Activated naive CD4-positive, alpha-beta T cell treated with anti-CD3 and anti-CD28 coated beads for 36 hours (primary cell): ENCODE measurements at places on chromosomes 3 and 15.

DNA sequence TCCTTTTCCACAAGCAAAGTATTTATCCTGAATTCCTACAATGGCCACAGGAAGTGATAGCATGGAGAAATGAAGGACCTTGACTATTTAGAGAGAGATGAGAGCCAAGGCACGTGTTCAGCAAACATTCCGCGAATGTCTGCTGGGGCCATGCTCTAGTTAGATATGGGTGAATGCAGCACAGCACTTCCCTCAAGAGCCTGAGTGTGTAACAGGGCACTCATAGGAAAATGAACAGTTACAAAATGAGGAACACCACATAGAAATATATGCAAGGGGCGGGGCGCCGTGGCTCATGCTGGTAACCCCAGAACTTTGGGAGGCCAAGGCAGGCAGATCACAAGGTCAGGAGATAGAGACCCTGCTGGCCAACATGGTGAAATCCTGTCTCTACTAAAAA lies 406.9 kb downstream of the NR2F2 start:
- DNase-seq = no peak

DNA sequence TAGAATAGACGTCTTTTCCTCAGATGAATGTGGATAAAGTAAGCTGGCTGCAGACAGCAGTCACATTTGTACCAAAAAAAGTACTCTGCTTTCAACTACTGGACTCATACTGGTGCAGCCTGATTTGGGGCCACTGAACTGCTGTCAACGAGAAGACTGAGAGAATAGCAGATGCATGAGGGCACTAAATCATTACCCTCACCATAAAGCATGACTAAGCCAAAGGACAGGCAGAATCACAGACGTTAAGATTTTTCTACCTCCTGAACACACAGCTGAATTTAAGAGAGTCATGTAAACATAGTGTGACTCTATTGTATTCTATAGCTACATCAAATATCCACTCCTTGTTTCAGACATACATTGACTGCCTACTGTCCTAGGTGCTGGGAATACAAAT lies 67.8 kb upstream of the CDAN1 start:
- no peak for DNase-seq

- no peak for DNase-seq
Measured at GRCh38 chr3:197024881-197025735, 4.5 kb downstream of the MELTF start.

DNA sequence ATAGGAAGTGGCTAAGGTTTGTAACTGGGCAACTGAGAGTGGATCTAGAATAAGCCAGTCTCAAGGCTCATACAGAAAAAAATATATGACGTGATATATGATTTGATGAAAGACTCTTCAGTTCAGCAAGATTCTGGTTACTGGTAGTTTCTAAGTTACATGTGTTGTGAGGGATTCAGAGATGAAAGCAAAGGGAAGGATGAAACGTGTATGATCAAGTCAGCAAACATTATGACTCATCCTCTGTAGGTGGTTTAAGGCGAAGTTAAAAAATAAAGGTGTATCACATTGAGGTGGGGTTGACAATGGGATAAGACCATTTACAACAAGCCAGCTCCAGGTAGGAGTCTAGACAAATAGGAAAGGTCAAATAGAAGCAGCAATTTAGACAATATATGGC lies 16.2 kb downstream of the TERC start:
- no peak for DNase-seq

DNA sequence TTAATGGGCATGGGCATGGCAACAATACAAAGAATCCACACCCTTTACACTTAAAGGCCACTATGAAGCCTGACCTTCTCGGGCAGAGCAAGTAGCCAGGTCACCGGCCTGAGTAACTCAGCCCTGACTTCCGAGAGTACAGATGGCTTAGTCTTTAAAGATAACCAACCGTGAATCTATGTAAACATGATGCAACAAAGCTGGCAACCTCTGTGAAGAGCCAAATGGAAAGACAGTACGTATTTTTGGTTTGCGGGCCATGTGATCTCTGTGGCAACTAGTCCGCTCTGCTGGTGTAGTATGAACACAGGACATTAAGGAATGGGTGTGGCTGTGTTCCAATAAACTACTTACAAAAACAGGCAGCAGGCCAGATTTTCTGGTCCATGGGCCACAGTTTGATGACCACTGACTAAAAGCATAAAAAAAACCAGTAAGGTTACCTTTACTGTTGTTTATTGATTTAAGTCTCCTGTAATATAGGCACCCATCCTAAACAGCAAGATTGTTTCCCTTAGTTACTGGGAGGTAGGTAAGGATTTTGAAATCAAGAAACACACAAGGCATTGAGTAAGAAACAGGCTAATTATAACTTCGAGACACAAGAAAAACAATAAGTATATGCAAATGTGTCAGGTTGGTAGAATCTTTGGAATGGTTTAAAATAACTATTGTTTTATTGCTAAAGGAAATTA lies 14.5 kb downstream of the RIOX2 start:
- no peak for DNase-seq

- no peak for DNase-seq
Measured at GRCh38 chr15:92714077-92714476, 58.5 kb upstream of the FAM174B start.

DNA sequence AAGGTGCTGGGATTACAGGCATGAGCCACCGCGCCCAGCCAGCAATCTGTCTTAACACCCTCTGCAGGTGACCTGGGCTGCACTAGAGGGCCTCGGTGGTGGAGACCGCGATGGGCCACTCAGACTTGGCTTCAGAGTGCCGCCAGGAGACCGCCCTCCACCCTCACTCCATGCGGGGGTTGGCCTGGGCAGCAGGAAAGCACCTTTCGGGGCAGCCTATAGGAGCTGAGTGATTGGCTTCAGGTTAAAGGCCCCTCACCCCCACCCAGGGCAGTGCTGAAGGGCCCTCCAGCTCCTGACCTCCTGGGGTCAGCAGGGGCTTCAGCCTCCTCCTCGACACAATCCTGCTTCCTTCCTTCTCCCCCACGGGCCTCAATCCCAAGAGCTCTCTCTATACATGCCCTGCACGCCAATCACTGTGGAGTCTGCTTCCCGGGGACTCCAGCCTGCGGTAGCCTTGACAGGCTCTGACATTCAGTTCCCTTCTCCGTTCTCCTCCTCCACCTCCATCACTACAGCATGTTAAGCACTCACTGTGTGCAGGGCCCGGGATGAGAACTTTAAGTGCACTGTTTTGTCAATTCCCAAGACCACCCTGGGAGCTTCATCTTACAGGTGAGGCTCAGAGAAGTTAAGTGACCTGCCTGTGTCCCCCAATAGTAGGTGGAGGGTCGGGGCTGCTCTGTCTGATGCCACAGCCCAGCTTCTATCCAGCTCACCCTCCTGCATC lies 225.3 kb downstream of the XXYLT1 start:
- DNase-seq = no peak

GRCh38 chr3:53613125-53613524 lies 118.7 kb downstream of the CACNA1D start:
- no peak for DNase-seq

DNA sequence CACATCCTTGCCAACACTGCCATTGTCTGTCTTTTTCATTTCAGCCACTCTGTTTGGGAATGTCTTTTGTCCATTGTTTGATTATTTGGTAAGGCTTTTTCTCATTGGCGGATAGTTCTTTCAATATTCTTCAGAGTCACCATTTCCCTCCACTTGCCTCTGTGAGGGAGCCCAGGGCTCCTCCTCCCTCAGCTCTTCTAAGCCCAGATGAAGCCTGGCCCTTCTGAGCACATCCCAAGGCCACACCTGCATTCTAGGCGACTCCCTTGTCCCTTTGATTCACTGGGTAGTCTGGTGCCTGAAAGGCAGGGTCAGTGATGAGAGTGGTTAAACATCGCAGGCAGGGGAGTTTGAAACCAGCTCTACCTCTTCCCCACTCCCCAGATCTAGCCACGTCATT lies 12.4 kb upstream of the LTF start:
- DNase-seq = no peak

- no peak for DNase-seq
Measured at GRCh38 chr3:5052247-5052646, 69.8 kb upstream of the ARL8B start.

GRCh38 chr3:141218162-141218835 lies 13.3 kb upstream of the PXYLP1 start:
- DNase-seq = no peak

GRCh38 chr15:37934340-37934739 lies at the start of gene TMCO5A:
TSS of gene TMCO5A (plus strand) at chr15:37934640. CDS start at chr15:37936324, 1,684 bp downstream.
- DNase-seq = no peak

GRCh38 chr15:93042211-93042610 lies 46.8 kb downstream of the RGMA start:
- no peak for DNase-seq

DNA sequence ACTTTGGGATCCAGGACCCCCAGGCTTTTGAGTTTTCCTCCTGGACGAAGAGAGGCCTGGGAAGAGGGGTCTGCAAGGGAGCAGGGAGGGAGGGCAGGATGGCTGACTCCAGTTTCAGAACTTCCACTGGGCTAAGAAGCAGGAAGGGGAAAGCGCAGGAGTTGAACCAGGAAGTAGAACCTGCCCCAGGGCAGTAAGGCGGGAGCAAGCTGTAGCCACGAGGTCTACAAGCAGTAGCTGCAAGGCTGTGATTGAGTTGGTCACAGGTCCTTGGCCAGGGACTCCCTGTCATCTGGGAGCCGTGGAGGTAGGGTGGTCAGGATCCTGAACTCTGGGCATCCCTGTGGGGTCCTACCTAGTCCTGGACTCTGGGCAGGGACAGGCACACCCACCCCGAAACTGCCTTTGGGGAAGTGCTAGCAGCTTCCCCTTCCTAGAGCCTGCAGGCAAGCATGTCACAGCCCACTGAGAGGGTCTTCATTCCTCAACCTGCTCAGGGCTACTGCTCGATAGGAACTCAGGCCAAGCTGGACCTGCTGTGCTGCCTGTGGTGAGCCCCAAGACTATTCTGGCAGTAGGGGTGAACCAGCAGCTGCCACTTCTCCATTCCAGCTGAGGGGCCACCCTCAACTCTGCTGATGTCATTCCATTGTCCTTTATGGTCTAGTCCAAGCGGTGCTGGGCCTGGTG lies 5.8 kb upstream of the GNAI2 start:
- no peak for DNase-seq

DNA sequence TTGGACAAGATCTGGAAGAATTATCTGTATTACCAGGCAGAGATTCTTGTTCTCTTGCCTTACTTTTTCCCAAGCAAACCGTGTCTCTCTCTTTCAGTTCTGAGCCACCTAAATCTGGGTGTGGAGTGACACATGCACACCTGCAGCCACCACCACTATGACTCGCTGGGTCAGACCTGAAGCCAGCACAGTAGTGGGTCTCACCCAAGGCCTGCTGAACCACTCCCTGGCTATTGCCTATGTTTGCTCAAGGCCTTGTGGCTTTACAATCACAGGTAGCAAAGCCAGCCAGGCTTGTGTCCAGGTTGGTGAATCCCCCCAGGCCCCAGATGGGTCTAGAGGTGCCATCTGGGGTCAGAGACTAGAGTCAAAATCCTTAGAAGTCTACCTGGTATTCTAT lies 28.7 kb upstream of the COPB2 start:
- no peak for DNase-seq
